ENCODE measurements at places on chromosomes 2 and 18.

DNA sequence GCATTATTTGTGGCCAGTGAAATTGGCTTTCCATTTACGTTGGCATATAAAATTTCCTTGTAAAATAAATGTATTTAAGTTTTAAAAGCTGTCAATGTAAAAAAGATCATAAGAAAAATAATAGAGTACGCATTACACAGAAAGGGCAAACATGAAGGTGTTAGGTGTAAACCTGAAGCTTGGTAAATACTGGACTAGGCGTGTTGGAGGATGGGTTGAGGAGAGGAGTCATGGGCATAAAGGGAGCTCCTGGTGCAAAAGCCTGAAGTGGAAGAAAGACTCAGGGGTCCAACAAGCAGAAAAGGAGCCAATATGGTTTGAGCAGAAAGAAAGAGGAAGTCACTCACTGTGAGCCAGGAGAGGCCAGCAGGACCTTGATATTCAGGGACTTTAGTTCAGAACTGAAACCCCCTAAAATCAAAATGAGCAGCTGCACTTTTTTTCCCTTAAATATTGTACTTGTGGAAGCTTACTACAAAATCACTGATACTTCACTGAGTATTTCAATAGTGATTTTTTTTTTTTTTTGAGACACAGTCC lies 24.4 kb downstream of the SP5 start:
- DNase-seq = no peak

GRCh38 chr2:163573652-163574051 lies 162.2 kb downstream of the FIGN start:
- DNase-seq = no peak

GRCh38 chr18:28635530-28635929 lies 458.6 kb upstream of the CDH2 start:
- no peak for DNase-seq

- DNase-seq = no peak
These were observed 7.3 kb upstream of the MTLN start for GRCh38 chr2:110219496-110220189.

GRCh38 chr2:170689481-170689880 lies 25.7 kb upstream of the SP5 start:
- DNase-seq = no peak

DNA sequence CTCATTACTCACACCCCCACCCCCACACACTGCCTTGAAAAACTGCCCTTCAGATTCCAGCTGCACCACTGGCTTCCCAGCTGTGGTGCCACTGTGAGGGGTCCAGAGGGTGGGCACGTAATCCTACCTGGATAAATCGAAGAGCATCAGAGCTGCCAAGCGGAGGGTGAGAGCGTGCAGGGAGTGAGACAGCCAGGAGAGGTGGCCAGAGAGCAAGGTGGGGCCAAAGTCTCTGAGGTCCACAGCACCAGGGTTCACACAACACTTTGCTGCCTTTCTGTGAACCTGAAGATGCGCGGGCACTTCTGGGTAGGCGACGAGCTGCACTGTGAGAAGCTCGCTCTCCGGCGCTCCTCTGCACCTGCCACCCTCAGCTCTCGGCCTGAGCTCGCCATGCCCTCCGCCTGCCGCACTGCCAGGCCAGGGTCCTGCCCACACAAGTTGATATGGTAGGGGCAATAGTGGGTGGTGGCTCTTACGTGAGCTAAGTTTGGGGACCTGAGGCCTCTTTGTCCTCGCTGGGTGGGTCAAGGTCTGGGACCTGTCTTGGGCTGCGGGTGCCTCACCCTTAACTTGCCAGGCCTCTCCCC lies 83.9 kb downstream of the MARCO start:
- no peak for DNase-seq

DNA sequence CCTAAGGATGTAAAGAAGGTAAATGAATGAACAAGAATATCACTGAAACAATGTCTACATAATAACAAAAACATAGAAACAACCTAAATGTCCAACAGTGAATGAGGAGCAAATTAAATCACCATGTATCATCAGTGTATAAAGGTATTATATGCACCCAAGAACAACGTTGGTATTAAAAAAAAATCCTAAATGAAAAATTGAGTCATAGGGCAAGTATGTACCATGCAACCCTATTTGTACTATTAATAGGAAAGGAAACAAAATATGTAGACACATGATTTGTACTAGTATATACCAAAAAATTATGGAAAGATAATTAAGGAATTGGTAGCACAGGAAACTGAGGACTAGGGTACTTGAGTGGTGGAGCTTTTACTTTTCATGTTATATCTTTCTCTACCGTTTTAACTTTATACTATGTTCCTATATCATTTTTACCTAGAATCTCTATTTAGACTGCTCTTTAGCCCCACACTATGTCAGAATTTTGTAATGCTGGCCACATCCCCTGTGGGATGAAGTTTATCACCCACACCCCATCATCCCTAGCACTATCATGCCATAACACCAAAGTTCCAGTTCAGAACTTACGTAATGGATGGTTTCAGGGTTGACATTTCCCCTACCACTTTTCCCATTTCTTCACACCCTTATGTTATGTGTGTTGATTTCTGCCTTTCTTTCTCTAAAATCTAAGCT lies 25.6 kb downstream of the IKZF2 start:
- no peak for DNase-seq

DNA sequence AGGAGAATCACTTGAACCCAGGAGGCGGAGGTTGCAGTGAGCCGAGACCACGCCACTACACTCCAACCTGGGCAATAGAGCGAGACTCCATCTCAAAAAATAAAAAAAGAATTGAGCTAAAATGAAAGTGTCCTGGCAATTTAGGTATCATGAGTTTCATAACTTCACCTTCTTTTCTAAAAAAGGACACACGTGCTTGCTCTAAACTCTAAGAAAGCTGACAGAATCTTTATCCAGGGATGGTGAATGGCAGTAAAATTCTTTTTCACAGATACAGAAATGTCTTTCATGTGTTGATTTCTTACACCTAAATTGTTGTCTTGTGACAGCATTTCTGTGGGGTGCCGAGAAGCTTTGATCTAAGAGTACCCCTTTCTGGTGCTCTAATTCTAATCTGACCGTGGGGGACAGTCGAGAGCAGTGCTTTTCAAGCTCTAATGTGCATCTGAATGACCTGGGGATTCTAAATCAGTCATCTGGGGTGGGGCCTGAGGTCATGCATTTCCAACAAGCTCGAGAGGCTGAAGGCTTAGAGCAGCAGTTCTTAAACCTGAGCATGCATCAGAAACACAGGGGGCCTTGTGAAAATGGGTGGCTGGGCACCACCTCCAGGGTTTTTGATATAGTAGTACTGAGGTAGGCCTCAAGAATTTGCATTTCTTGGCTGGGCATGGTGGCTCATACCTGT lies 42.1 kb upstream of the REL start:
- no peak for DNase-seq

- DNase-seq = no peak
These were observed 37.4 kb upstream of the RAPGEF4 start for GRCh38 chr2:172698041-172698863.

DNA sequence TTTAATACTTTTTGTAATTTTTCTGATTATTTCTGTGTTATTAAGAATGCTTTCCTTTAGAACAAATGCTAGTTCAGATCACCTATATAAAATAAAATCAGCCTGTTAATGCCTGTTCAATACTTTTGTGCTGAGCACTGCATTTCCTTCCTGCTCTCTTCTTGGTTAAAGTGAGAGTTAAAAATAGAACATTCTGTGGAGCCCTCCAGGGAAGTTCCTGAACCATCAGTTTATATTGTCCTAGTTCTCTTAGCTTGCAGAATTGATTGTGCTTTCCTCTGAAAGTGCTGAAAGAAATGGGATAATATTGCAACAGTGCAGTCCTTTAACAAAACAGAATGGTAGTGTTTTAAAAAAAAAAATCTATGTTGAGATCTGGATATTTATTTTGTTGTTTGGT lies 74.6 kb upstream of the UBXN4 start:
- DNase-seq = no peak
